H7 (cell line): ENCODE measurements at places on chromosomes 2 and 18. TPM values are rescaled to one million over a fixed set of nuclear protein-coding genes. Genes with fewer than 3 reads are reported as not detected.

DNA sequence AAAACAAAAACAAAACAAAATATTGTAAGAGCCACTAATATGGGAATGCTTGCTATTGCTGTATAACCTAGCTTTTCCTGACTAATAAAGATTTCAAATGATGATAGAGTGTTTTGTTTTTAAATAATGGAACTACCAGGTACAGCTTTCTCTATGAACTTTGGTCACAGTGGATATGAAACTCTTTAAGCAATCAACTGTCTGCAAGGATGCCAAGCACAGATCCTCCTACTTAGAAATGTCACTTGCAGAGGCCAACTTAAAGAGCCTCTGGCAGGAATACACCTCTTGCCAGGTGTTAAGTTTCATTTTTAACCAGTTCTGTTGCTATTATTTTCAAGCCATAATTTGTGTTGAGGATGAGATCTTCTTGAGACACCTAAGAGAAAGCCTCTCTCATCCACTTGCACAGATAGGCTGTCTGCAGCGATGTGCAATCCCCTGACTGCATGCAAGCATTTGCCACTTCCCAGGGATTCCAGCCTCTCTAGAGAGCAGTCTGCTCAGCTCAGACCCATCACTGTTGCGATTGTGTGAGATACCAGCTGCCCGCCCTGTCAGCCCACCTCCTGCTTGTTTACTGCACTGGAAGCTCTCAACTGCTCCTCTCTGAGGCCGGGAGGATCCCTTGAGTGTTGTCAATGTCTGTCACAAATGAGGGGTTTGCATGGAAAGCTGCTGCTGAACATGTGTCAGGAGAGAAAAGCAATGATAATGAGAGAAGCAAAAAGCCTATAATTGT lies 86.1 kb upstream of the SCG2 start:
- DNase-seq = no peak

DNA sequence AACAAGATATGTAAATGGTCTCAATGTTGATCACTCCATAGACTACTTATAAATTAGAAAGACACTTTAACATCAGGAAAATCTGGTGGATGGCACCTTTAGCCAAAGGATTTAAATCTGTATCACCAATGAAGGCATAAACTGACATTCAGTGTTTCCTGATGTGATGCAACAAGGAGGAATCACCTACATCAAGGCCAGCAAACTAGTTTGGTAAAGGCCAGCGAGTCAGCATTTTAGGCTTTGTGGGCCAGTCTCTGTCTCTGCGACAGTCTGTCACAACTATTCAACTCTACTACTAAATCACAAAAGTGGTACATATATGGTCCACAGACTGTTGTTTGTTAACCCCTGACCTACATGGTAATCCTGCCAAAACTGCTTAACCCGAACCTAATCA lies 33.3 kb downstream of the C2orf76 start:
- DNase-seq = no peak

DNA sequence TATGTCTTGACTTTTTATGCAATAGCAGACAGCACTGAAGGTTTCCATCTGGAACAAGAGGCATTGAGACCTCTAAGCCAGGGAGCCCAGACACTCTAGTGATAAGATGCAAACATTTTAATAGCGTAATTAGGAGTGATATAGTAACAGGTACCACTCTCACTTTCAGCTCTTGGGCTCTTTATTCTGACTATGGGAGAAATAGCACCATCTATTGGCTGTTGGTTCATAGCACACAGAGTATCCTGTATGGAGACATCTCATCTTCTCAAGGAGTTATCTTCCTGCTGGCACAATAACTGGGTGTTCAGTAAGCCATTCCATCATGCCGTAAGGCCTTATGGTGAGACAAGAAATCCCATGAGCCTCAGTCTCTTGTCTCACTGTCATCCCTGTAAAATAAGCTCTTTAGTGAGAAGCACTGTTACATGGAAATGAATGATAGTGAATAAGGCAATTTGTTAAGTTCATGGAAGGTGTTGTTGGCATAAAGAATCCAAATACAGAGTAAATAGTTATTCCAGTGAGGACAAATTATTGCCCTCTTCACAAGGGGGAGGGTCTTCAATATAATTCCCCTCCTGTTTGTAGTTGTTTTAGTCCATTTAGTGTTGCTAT lies 48.3 kb downstream of the THUMPD2 start:
- no peak for DNase-seq

- no peak for DNase-seq
Measured at GRCh38 chr2:201132518-201132917, 16.6 kb downstream of the CFLAR start.

DNA sequence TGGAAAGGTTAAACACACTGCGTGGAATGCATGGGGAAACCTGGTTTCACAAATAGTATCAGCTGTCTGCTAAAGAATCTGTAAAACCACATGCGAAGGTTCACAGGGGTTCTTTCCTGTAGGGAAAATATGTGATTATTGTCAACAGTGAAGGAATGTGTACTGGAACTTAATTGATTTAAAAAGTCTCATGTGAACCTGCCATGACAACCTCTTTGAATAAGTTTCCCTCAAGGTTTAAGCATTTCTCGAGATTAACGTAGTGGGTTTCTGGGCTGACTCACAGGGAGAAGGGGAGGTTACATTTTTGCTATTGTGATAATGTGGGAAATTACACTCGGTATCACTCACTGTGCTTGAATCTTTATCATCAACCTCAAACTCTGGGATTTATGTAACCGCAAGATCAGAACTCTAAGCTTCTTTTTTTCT lies 28.2 kb upstream of the IL1R1 start:
- no peak for DNase-seq

GRCh38 chr18:37598966-37599896 lies 33.6 kb upstream of the CELF4 start:
- no peak for DNase-seq

DNA sequence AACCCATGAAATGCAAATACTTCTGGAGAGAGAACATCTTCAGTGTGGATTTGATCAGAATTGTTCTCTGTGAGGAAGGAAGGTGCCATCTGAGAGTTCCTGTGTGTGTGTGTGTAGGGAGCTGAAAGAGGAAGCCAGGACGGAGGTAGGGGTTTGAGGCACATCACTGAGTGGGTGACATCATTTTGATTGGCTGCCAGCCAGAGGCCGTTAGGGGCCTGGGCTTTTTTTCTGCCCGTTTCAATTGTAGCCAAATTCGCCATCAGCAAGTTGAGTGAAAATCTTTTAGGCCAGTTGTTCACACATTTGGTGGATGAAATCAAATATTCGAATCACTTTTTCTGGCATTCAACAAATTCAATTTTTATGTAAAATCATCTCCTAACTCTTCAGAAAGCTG lies 48.9 kb downstream of the TSN start:
- peak; percentile 69 for DNase-seq

Gene SAG
- not detected in 2 replicates for total RNA-seq

- DNase-seq = no peak
Measured at GRCh38 chr2:63614448-63614968, 25.7 kb downstream of the MDH1 start.

DNA sequence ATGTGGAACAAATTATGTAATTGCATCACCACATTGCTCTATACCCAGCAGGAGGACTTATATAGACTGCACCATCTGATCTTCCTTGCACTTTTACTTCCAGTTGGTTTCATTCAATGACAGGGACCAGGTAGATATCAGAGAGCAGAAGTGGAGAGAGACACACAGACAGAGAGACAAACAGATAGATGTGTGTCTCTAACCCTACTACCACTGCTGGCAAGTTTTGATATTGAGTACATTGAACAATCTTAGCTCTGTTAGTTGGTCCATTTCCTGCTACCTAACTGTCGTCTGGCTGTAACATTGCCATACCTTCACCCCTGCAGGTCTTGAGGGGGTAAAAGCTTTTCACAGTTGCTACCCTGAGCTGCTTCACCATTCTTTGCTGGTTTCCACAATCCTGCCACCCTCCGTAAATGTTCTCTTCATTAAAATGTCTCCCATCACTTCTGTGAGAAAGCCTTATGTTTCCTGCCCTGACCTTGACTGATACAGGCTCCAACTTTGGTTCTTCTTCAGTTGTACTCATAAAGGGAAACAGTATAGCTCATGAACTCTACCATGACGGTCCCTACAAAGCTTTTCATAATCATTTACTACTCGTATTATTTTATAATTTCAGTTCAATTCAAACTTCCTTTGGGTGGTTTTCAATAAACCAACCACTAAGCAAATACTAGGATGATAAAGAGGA lies 62.3 kb upstream of the ITGA4 start:
- no peak for DNase-seq

DNA sequence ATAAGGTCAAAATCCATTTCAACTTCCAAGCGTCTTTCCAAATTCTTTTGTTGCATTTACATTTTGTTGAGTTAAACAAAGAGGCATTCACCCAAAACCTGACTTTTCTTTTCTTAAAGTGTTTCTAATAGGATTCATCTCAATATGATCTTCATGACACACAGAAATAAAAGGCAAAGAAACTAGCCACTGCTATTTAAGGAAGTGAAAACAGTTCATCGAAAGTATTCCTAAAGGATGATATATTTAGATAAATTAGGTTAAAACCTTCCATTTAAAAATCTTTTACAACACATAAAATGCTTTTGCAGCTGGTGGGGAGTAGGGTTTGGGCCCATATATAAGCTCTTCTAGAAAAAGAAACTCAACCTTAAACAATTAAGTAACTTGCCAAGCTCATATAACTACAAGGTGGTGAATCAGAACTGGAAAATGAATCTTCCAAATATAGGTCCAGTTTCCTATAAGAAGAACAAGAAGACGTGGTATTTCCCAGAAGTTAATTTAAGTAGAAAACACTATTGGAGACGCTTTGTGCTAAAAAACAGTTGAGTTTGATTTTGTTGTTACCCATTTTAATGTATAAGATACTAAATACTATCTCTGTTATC lies 336.0 kb upstream of the HNRNPA3 start:
- DNase-seq = no peak

Gene TTC39C
- 16.2 and 17.4 TPM in 2 replicates for total RNA-seq

Gene ATP6V1B1
- total RNA-seq = 0.14 TPM in 1 of 2 replicates, not detected in the other

GRCh38 chr2:86360776-86361175 lies 23.4 kb upstream of the REEP1 start:
- DNase-seq = no peak

Gene LCT
- total RNA-seq = 0.03 TPM in 1 of 2 replicates, not detected in the other

DNA sequence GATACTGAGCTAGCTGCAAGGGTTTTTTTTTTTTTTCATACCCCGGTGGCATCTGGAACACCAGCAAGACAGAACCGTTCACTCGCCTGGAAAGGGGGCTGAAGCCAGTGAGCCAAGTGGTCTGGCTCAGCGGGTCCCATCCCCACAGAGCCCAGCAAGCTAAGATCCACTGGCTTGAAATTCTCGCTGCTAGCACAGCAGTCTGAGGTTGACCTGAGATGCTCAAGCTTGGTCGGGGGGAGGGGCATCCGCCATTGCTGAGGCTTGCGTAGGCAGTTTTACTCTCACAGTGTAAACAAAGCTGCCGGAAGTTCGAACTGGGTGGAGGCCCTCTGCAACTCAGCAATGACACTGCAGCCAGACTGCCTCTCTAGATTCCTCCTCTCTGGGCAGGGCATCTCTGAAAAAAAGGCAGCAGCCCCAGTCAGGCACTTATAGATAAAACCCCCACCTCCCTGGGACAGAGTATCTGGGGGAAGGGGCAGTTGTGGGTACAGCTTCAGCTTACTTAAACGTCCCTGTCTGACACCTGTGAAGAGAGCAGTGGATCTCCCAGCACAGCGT lies 5.1 kb upstream of the MIB1 start:
- peak; percentile 49 for DNase-seq

DNA sequence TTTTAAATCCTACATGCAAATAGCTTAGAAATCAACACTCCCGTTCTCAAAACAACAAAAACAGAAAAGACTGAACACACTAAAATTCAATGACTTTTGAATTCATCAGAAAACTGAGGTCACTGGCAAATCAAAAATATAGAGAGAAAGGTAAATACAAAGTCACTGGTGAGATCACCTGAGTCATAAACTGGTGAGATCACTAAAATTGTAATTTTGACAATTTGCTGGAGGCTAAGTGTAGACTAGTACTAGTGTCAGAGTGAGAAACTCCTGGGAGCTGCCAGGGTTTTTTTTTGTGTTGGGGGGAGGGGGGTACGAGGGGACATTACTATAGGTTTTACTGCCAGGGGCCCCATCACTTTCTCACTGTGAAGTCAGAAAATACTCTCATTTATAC lies 1876.0 kb upstream of the CELF4 start:
- no peak for DNase-seq

DNA sequence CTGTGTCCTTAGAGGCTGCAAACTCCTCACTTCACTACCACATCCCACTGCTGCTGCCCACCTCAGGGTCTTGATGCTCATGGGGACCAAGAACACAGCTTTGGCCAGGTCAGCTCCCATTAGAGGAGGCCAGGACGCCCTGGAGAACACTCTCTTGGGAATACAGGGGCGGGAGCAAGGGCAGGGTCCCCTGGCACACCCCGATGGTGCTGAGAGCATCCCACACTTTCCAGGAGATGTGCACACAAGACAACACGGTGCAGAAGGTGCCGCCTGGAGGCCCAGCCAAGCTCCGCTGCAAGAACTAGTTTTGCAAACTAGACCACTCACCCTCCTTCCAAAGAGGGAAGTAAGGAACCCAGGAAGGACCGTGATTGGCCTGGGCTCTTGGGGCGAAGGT lies 304.4 kb upstream of the SALL3 start:
- DNase-seq = no peak

- no peak for DNase-seq
Measured at GRCh38 chr2:62800618-62801017, 95.1 kb downstream of the EHBP1 start.

DNA sequence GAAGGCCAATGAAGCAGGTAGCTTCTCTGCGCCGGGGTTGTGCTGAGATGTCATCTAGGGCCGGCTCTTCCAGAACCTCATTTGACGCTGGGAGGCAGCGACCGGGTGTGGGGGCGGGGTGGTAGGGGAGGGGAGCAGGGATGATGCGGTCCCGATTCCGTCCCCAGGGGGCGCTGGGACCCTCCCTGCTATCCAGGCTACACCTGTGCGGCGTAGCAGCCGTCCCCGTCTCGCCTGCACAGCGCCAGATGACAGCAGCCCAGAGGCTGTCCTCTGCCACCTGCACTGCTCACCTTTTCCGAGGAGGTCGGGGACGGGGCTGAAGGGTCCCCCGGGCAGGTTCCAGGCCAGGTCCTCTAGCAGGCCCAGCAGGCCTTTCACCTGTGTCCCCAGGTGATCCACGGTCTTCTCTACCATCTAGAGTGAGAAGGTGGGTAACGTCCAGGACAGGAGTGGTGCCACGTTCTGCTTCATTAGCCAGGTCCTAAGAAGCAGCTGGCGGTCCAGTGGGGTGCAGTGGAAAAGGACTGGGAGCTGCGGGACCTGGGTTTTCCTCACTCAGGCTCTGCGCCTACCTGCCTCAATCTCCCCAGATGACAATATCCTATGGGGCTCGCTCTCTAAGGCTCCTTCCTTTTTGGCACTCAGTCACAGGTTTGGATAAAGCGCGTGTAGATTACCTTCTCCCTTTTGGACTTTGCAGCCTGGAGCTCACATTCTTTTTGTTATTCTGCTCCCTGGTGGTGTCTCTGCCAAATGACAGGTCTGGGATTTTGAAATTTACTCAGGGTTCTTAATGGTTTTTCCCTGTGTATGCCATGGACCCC lies 56.0 kb upstream of the RAB6C start:
- DNase-seq = peak; percentile 94

- DNase-seq = peak; percentile 18
Measured at GRCh38 chr2:53252115-53252514, 515.5 kb upstream of the CHAC2 start.

Gene IGFBP5
- 2.9 and 10.2 TPM in 2 replicates for total RNA-seq

- no peak for DNase-seq
Measured at GRCh38 chr2:148317598-148317997, 296.7 kb downstream of the MBD5 start.
